Transverse colon (tissue), 4 donors: ENCODE measurements at places on chromosomes 5 and 9. TPM values are rescaled to one million over a fixed set of nuclear protein-coding genes. Genes with fewer than 3 reads are reported as not detected.
A peak's percentile ranks its signal among the peaks of the same experiment; 100 is the strongest.

SPATA31A7 gene
- total RNA-seq = not detected

HARS1 gene
- total RNA-seq = 44.0 TPM

DNA sequence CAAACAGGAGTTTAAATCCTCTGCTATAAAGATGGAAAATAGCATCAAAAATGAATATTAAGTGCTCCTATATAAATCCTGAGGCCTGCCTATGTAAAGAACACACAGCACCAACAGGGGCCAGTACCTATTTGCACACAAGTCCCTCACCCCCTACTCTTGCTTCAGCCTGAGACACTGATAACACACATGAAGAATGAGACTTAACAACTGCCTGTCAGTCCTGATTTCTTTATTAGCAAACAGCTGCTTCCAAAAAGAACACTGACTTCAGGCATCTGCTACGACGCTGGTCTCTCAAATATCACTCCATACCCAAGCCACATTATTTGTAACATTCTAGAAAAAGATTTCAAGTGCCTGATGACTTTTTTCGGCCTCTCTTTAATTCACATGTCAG is 55.5 kb downstream of the MYO10 start:
- no peaks in the 10 kb centered on the region for H3K27me3 ChIP-seq
- no peak overlapping the region for H3K4me3 ChIP-seq
- no peaks in the 10 kb centered on the region for H3K36me3 ChIP-seq
- H3K27ac ChIP-seq = peak overlapping the region; percentile 74
- H3K4me1 ChIP-seq = peaks cover 34% of the 10 kb centered on the region
- DNase-seq = no peak

DNA sequence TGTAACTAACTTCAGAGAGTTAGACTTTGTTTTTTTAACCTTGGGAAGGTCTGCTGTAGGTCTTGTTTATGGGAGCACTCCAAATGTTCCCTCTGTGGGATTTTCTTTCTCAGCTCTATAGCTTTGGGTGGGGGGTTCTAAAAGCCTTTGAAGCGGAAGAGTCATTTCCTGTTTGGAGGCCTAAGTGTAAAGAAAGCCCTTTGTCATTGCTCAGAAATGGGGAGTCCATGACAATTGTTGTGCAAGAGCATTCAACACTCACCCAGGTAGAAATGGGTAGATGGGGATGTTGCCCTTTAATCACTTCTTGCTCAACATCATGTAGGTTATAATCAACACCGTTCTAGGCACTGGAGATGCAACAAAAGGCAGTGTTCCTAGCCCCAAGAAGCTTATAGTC is 30.3 kb upstream of the MAST4 start:
- no peak for DNase-seq
- no peak overlapping the region for H3K27ac ChIP-seq
- H3K36me3 ChIP-seq = no peaks in the 10 kb centered on the region
- no peaks in the 10 kb centered on the region for H3K4me1 ChIP-seq
- H3K4me3 ChIP-seq = no peak overlapping the region

GRCh38 chr9:127340721-127341120 is 56.2 kb upstream of the SLC2A8 start:
- no peaks in the 10 kb centered on the region for H3K27me3 ChIP-seq
- H3K27ac ChIP-seq = no peak overlapping the region
- DNase-seq = no peak
- no peaks in the 10 kb centered on the region for H3K36me3 ChIP-seq

DNA sequence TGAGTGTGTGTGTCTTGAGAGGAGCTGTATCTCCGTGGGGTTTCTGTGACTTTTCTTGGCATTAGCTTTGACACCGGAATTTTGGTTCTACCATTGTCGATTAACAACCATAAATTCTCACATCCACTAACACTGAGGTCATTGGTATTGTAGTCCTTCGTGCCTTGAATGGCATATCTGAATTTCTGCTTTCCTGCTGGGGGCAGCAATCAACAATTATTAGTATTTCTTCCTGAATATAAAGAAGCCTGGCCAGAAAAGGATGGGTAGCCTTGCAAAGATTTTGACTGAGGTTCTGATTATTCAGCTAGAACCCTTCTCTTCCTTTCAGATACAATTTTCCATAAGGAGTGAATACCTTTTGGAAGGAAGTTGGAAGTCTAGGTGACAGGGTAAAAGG is 33.5 kb upstream of the SHOC1 start:
- H3K4me1 ChIP-seq = no peaks in the 10 kb centered on the region
- H3K36me3 ChIP-seq = no peaks in the 10 kb centered on the region
- DNase-seq = no peak
- no peak overlapping the region for H3K4me3 ChIP-seq

GRCh38 chr9:116081435-116082115 is 72.0 kb upstream of the PAPPA start:
- no peak overlapping the region for H3K27ac ChIP-seq
- no peak overlapping the region for H3K4me3 ChIP-seq
- H3K36me3 ChIP-seq = no peaks in the 10 kb centered on the region
- no peak for DNase-seq

GRCh38 chr9:137160716-137161557 is 8.9 kb downstream of the LRRC26 start:
- no peak overlapping the region for H3K27ac ChIP-seq
- H3K4me1 ChIP-seq = peaks cover 9% of the 10 kb centered on the region
- no peaks in the 10 kb centered on the region for H3K36me3 ChIP-seq

- H3K27me3 ChIP-seq = no peaks in the 10 kb centered on the region
- no peaks in the 10 kb centered on the region for H3K4me1 ChIP-seq
- no peak overlapping the region for H3K4me3 ChIP-seq
- no peaks in the 10 kb centered on the region for H3K36me3 ChIP-seq
- DNase-seq = no peak
- no peak overlapping the region for H3K27ac ChIP-seq
Observed at GRCh38 chr5:165882099-165882498, 2376.7 kb downstream of the MAT2B start.

DNA sequence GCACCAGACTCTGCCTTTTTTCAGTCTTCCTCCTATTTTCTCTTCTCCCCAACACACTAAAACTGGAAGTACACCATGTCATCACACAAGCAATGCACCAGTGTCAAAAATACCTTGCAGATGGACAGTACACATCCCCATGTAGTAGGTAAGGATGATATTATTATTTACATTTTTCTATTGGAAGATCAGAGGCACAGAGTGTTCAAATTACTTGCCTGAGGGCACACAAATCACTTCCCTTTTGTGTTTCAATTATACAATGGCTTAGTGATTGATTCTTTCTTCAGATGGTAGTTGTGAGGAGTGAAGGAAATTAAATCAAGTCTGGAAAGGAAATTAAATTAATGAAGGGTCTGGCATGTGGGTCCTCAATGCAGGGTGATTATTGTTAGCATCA is 39.6 kb downstream of the CTSL start:
- no peaks in the 10 kb centered on the region for H3K36me3 ChIP-seq
- no peak for DNase-seq
- H3K27me3 ChIP-seq = no peaks in the 10 kb centered on the region

PCDHB13 gene
- total RNA-seq = 4.1 TPM

DNA sequence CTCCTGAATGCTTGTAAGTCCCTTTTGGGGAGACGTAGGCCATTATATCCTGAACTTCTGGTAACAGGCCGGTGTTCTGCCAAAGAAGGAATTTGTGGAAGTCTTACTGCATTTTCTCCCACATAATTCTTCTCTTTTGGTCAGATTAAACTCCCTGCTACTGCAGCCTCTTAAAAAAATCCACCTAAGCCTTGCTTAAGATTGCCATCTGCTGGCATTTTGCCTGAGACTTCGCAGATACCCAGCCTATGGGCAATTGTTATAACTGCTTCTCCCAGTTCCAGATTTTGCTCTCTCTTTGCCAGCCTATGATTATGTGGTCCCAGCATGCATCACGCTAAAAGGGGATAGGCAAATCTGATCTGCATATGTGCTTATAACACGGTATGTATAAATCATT is 391.6 kb upstream of the CHD1 start:
- no peak overlapping the region for H3K27ac ChIP-seq
- no peaks in the 10 kb centered on the region for H3K36me3 ChIP-seq
- H3K27me3 ChIP-seq = no peaks in the 10 kb centered on the region
- DNase-seq = no peak

FOXD4L4 gene
- not detected for total RNA-seq

MCTP1 gene
- total RNA-seq = 8.6 TPM

C1QTNF3 gene
- total RNA-seq = 7.5 TPM

GRCh38 chr5:98258939-98259338 is 514.5 kb upstream of the RGMB start:
- no peak overlapping the region for H3K27ac ChIP-seq
- no peaks in the 10 kb centered on the region for H3K36me3 ChIP-seq
- no peaks in the 10 kb centered on the region for H3K27me3 ChIP-seq
- H3K4me3 ChIP-seq = no peak overlapping the region

APBA1 gene
- 7.6 TPM for total RNA-seq

DNA sequence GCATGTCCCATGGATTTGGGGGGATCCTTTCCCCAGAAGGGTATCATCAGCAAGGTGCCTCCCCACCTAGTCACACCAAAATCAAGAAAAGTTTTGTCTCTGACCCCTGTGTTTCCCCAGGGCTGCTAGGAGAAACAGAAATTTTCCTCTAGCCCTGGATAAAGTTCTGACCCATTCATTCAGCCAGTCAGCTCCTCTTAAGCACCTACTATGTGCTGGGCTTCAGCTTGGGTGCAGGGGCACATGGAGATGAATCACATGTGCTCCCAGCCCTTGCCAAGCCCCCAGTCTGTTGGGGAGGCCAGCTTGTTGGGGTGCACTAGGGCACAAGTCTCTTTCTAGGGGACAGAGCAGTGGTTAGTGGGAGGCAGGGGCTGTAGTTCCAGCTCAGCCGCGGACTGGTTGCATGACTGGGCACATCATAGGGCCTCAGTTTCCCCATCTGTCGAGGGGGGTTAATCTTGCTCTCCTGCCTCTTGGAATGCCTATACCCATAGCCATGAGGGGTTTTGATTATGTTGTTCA is 3.9 kb downstream of the DAB2IP start:
- no peak for DNase-seq
- no peak overlapping the region for H3K27ac ChIP-seq
- H3K27me3 ChIP-seq = peaks cover 6% of the 10 kb centered on the region
- peaks cover 33% of the 10 kb centered on the region for H3K4me1 ChIP-seq

DNA sequence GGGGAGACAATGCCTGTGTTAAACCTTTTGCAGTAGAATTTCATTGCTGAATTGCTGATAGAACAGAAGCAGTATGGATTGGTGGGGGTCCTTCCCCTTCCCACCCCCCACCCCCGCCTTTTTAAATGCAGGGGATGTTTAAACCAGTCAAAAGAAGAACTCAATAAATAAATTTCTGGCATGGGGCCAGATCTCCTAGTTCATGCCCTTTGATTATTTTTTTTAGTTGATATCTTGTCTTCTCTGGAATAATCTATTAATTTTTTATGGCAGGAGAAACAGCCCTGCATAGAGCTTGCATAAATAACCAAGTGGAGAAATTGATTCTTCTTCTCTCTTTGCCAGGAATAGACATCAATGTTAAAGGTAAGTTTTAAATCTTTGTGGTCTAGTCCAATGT is 72.8 kb downstream of the SLF1 start:
- H3K27ac ChIP-seq = no peak overlapping the region
- H3K4me1 ChIP-seq = no peaks in the 10 kb centered on the region
- H3K4me3 ChIP-seq = no peak overlapping the region
- no peaks in the 10 kb centered on the region for H3K36me3 ChIP-seq

GRCh38 chr9:123309611-123310010 is 41.2 kb upstream of the STRBP start:
- DNase-seq = no peak
- H3K4me1 ChIP-seq = no peaks in the 10 kb centered on the region
- no peak overlapping the region for H3K4me3 ChIP-seq

- H3K4me3 ChIP-seq = no peak overlapping the region
- H3K4me1 ChIP-seq = peaks cover 18% of the 10 kb centered on the region
- no peaks in the 10 kb centered on the region for H3K27me3 ChIP-seq
- DNase-seq = peak; percentile 47
Observed at GRCh38 chr9:97980479-97980803, 2.7 kb upstream of the ANP32B start.

- H3K4me1 ChIP-seq = peaks cover 5% of the 10 kb centered on the region
- peak overlapping the region; percentile 26 for H3K27ac ChIP-seq
- DNase-seq = no peak
- H3K27me3 ChIP-seq = no peaks in the 10 kb centered on the region
Observed at GRCh38 chr5:52909192-52909591, 80.0 kb upstream of the ITGA2 start.

- no peak overlapping the region for H3K4me3 ChIP-seq
- H3K4me1 ChIP-seq = no peaks in the 10 kb centered on the region
- no peak overlapping the region for H3K27ac ChIP-seq
Observed at GRCh38 chr9:22863106-22863505, 416.5 kb downstream of the DMRTA1 start.

GRCh38 chr9:123929177-123929869 is 603 bp downstream of the DENND1A start:
- H3K4me3 ChIP-seq = peak overlapping the region; percentile 86
- no peaks in the 10 kb centered on the region for H3K36me3 ChIP-seq
- DNase-seq = peak; percentile 44
- H3K27ac ChIP-seq = peak overlapping the region; percentile 88
- H3K27me3 ChIP-seq = no peaks in the 10 kb centered on the region

GRCh38 chr5:164824671-164825070 is 1319.3 kb downstream of the MAT2B start:
- no peaks in the 10 kb centered on the region for H3K36me3 ChIP-seq

DNA sequence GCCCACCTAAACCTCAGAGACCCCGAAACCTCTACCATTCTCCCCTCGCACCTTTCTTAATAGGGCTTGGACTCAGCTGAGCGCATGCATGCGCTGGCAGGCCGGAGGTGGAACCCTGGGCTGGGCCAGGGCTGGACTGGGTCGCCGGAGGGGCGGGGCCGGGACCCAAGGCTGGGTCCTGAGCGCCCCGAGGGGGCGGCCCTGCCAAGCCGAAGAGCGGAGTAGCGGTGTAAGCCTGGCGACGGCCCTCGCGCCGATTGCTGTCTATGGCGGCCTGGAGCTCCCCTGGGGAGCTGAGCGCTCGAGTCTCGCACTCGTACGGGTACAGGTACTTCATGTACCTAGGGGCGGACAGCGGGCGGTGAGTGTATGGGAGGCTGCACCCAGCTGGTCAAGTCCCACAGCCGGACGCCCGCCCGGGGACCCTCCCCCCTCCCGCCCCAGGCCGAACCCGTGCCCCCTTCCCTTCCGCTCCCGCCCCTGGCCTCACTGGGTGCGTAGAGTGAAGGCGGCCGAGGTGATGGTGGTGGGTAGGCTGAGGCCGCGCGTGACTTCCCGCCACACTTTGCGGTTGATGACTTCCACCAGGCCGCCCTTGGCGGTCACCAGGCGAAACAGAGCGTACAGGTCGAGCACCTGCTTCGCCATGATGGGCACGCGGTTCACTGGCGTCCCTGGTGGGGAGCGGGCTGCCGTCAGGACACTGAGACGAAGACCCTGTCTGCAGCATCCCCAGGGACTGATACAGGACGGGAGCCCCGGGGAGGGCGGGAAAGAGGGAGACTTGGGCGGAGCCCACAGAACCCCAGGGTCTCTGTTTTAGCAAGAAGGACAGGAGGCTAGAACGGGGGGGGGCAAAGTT is 3.3 kb upstream of the DCTN3 start:
- no peak overlapping the region for H3K4me3 ChIP-seq
- DNase-seq = no peak
- H3K27ac ChIP-seq = no peak overlapping the region
- H3K27me3 ChIP-seq = peaks cover 70% of the 10 kb centered on the region
- H3K36me3 ChIP-seq = no peaks in the 10 kb centered on the region
- peaks cover 22% of the 10 kb centered on the region for H3K4me1 ChIP-seq
